ENCODE measurements at places on chromosomes 4 and X.
A peak's percentile ranks its signal among the peaks of the same experiment; 100 is the strongest.

GRCh38 chrX:153627675-153628111 is 19.3 kb upstream of the DUSP9 start:
- DNase-seq, result no peak

- no peak for DNase-seq
Observed at GRCh38 chrX:7941390-7942042, 14.3 kb upstream of the PNPLA4 start.

GRCh38 chrX:133068461-133068860 is 28.4 kb downstream of the USP26 start:
- no peak for DNase-seq

GRCh38 chr4:78644063-78644691 is 92.6 kb downstream of the ANXA3 start:
- DNase-seq, result no peak

GRCh38 chr4:99413140-99413539 is 22.0 kb downstream of the ADH7 start:
- no peak for DNase-seq

DNA sequence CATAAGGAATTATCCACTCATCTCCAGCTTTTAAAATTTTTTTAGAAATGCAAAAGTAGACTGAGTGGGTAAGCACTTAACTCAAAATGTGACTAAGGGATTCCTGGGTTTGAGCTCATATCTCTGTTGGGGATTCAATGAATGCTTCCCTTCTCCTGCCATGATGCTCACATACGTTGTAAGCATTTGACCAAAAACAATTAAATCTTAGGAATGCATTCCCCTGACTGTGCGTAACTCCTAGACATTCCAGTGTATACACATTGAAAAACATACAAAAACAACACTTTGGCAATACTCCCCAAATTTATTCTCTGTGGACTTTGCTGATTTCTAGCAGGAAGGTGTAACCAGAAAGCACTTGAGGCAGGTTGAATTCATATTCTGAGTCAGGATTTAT is 29.8 kb downstream of the SPANXA2 start:
- DNase-seq, result no peak

- no peak for DNase-seq
Observed at GRCh38 chr4:39319676-39320075, 46.5 kb downstream of the RFC1 start.

DNA sequence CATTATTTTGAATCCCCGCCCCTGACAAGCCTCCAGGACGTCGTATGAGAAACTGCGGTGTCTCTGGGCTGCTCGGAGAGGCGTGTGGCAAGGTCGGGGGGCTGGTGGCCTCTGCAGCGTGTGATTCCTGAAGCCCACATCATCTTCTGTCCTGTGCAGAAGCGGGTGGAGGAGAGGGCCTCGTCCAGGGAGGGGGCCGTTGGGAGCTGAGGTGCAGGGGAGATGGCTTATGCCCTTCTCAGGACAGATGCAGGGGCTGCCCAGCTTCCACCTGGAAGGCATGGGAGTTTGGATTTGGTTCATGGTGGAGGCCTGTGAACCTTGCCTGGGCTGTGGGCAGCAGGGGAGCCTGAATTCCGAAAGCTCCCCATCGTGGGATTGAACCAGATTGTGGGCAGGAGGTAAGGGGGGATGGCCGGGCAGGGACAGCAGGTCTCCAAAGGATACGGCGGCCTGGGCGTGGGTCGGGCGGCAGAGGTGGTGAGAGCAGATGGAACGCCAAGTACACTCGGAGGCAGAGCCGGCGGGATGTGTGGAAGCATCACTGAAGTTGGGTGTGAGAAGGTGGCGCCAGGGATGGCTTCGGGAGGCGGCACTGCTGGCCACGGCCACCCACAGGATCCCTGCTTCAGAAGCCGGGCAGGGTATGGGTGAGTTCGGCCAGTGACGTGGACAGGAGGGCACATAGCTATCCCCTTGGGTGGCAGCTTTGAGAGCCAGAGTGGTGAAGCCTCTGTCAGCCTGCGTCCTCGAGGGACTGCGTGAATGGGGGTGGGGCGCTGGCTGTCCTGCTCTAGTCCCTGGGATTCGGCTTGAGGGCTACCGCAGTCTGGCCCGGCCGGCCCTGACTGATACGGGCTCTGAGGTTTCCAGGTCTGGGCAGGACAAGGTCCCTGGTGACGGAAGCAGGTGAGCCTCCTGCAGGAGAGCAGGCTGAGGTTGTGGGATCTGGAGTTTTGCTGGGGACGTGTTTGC is 76.3 kb upstream of the ADRA2C start:
- no peak for DNase-seq

DNA sequence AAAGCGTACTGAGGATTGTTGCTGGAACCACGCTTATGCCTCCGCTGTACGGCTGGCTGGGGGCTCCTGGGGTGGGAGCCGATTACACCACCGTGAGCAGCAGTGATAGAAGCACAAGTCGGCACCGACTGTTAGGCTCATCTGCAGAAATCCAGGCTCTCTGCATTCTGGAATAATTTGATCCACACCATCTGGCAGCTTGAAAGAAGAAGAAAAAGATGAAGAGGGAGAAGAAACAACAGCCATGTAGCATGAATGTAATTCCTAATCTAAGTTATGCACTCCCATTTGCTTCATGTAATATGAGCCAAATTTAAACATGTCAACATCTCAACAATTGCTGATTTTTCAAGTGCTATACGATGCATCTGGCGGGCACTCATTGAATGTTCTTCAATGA is 84.6 kb upstream of the DHX15 start:
- peak; percentile 11 for DNase-seq

DNA sequence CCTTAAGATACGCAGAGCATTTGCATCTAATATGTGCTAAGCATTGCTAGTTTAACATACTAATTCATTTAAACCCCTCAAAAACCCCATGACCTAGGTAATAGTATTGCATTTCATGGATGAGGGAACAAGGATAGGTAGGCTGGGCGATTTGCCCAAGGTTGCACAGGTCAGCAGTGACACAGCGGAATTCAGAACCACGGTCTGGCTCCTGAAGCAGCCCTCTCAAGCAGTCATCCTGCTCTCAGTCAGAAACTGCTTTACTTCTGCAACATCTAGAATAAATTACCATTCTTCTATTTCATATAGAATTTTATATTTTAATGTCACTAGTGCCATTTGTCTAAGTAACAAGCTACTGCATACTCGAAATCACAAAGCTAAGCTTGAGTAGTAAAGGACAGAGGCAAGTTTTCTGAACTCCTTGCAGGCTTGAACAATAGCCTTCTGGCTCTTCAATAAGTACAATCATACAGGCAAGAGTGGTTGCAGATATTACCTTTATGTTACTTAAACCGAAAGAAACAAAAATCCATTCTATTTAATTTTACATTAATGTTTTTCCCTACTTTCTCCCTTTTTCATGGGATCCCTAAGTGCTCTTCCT is 555 bp upstream of the SPP1 start:
- DNase-seq, result no peak

- DNase-seq, result peak; percentile 46
Observed at GRCh38 chrX:128106630-128107029, 54.4 kb upstream of the ACTRT1 start.

DNA sequence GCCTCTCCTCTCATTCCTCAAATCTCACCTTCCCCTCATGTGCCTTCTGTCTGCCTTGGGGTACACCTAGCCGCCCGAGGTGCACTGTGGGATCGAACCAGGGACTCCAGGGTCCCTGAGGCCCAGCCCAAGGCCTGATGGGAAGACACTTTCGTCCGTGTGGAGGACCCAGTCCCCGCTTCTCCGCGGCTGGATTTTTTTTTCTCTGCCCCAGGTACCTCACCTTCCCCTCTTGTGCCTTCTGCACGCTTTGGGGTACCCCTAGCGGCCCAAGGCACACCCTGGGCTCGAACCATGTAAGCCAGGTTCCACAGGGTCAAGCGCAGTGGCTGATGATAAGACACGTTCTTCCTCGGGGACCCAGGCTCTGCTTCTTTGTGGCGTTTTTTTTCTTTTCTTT is 530.7 kb downstream of the CWH43 start:
- no peak for DNase-seq

DNA sequence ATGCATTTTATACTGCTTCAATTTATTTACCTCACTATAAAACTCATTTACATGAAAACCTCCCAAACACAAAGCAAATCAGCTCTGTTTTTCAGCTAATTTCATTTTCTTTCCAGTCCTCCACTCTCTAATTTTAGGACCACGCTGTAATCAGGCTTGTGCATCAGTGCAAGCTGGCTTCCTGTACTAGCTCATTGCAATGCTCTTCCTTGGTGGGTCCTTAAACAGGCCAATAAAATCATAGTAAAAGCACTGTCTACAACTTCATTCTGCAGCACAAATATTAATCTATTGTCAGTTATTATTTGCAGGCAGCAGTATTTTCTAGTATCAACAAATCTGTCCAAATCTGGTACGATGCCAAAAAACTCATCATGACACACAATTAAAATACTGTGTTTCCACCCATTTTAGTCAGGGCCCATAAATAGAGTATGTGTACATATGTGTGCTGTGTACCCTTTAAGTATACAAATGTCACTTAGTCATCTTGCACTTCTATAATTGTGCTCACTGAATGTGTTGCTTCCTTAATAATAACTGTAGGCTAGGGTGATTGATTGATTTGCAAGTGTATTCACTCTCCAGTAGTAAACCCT is 178.2 kb upstream of the HCCS start:
- DNase-seq, result no peak

DNA sequence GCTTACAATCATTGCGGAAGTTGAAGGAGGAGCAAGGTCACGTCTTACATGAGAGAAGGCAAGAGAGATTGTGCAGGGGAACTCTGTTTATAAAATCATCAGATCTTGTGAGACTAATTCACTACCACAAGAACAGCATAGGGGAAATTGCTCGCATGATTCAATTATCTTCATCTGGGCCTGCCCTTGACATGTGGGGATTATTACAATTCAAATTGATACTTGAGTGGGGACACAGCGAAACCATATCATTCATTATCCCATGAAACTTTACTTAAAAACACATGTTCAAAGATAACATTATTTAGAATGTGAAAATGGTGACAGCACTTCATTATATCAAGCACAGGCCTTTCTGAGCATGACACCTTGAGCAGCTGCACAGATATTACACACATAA is 1087.8 kb downstream of the C4orf33 start:
- DNase-seq, result no peak

DNA sequence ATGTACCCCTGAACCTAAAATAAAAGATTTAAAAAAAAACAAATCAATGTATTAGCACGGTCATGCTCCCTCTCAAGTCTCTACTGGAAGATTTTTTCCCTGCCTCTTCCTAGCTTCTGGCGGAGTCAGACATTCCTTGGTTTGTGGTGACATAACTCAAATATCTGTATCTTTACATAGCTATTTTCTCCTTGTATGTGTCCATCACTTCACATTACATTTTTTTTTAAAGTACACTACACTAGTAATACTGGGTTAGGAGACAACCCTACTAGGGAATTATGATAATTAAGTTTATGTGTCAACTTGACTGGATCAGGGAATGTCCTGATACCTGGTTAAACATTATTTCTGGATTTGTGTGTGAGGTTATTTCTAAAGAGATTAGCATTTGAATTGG is 1197.9 kb downstream of the TECRL start:
- no peak for DNase-seq

- DNase-seq, result no peak
Observed at GRCh38 chr4:146178126-146178525, 2.6 kb downstream of the LSM6 start.

DNA sequence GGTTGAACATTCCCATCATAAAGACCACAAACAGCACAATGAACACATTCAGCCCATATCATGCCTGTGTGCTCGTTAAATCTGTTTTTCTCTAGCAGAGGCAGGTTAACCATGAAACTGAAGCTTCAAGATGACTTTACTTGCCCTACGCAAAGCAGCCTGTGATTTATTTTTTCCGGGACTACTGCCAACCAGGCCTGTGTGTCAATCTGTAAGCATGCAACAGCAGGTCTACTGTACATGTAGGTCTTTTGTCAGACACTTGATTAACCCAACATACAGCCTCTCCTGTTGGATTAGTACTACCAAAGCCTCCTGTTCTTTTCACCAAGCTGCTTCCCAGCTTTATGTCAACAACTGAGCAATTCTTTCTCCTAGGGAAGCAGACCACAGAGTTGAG is 85.5 kb upstream of the ACSL1 start:
- no peak for DNase-seq

DNA sequence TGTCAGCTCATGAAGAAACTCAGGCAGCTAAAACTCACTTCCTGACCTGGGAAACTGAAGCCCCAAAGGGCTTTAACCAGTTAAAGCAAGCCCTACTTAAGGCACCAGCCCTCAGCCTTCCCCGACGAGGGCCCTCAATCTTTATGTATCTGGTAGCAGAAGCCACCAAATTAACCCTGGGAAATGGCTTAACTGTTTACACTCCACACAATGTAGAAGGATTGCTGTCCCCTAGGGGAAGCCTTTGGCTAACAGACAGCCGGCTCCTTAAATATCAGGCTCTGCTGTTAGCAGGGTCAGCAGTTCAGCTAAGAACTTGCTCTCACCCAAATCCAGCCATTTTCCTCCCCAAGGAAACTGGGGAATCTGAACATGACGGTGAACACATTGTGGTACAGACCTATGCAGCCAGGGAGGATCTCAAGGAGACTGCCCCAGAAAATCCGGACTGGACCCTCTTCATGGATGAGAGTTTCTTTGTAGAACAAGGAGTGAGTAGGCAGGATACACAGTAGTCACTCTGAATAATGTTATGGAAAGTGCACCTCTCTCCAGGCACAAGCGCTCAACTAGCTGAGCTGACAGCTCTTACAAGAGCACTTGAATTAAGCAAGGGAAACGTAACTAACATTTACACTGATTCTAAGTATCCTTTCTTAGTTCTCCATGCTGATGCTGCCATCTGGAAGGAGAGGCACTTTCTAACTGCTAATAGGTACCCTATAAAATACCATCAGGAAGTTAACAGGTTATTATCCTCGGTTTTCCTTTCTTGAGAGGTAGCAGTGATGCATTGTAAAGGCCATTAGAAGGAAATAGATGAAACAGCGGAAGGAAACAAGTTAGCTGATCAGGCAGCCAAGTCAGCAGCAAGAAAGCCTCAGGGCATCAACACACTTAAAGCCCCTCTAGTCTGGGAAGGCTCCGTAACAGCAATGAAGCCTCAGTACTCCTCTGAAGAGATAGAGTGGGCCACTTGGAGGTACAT is 9.6 kb upstream of the NAF1 start:
- DNase-seq, result no peak

GRCh38 chr4:123598331-123598730 is 201.7 kb downstream of the SPRY1 start:
- DNase-seq, result no peak

DNA sequence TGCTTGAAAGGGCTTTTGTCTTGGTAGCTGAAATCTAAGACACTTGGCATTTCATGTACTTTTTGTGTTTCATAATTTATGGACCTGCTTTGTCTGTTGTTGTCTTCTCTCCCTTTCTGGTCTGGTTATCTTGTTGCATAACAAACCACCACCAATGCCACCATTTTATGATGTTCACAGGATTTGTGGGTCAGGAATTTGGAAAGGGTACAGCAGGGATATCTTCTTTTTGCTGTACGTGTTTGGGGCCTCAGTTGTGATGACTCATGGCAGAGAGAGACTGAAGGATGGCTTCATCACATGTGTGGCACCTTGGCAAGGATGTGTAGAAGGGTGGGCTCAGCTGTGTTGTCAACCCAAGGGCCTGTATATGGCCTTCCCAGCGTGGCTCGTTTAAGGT is 35.2 kb downstream of the KDM6A start:
- DNase-seq, result no peak

- peak; percentile 48 for DNase-seq
Observed at GRCh38 chrX:110491846-110492620, 133.4 kb downstream of the RTL9 start.

All from NCI-H1436 (cell line).